Stimulated activated CD4-positive, alpha-beta T cell treated with anti-CD3 and anti-CD28 coated beads, TNF-alpha, amount 100 ng/mL, for 4 hours (primary cell): ENCODE measurements at places on chromosomes 6 and 20.

GRCh38 chr6:167846997-167847606 lies 20.4 kb downstream of the AFDN start:
- DNase-seq, result no peak

DNA sequence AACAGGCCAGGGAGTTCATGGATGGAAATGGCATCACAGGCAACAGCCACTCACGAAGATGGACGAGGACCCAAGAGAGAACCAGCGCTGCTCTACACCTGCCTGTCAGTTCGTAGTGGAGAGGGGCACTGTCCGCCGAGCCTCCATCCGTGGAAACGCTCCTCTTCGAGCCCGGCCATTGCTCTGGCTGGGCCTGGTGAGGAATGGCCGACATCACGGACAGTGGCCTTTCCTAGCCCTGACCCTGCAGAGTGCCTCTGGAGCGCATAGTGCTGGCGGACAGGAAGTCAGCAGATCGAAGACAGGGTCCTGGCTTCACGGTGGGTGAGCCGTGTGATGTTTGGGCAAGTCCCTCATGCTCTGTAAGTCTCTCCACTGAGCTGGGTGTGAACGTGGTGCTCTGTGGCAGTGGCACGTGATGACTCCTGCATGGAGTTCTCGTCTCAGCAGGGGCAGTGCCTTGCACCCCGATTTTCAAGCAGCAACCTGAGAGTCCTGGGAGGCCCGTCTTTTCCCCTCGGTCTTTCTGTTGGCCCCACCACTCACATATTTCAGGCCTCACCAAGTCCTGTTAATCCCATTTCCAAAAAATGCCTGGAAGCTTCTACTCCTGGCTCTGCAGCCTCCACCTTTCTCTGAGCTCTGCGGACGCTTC lies 214.4 kb downstream of the ERMARD start:
- no peak for DNase-seq

DNA sequence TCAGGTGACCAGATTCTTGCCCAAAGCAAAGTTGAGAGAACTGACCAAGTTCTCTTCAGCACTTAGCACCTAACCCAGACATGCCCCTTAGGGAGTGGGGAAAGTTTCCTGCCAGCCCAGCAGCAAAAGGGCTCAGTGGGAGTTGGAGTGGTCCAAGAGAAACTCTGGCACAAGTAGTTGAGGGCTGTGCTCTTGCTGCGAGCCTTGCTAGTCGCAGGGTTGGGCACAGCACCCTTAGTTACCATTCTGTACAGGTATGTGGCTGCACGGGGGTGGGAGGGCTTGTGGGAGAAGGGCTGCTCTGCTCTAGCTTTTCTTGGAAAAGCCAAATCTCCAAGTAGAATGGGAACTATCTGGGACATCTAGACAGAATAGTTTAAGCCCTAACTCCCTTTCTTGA lies 6.4 kb downstream of the POLR1C start:
- DNase-seq, result no peak

DNA sequence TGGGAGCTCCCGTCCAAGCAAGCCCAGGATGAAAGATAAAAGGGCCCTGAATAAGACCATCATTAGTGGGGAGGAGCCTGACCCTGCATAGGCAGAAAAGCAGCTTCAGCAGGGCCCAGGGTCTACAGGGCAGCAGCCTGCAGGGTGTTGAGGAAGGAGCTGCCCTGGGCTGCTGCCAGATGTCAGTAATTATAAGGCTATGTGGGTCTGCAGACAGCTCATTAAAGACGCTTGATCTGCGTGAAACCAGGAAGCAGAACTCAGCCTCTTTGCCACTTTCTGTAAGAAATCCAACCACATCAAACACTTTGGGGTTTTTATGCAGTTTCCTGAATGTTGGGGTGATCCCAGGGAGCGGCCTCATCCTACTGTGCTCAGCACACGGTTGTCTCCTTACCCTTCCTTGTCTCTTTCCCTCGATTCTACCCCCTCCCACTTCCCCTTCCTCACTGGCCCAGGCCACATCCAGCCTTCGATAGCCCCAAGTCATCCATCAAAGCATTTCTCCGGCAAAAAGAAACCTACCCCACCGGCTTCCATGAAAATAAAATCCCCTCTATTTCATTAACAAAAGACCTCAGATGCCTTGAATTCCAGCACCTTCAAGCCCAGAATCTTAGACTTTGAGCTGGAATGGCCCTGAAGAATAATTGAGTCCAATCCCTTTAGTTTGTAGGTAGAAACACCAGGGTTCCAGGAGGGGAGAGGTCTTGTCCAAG lies 1.0 kb upstream of the TGM6 start:
- no peak for DNase-seq

DNA sequence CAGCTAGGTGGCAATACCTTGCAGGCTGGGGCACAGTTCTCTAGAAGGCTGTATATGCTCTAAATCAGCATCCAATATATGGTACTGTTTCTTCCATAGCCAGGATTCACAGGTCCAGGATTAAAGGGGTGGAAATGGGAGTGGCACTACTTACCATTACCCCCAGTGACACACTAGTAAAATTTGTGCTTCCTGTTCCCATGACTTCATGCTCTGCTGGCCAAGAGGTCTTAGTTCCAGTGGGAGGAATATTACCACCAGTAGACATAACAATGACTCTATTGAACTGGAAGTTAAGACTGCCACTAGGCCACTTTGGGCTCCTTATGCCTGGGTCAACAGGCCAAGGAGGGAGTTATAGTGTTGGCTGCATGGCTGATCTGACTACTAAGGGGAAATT lies 174.3 kb upstream of the TNFAIP3 start:
- DNase-seq, result no peak

DNA sequence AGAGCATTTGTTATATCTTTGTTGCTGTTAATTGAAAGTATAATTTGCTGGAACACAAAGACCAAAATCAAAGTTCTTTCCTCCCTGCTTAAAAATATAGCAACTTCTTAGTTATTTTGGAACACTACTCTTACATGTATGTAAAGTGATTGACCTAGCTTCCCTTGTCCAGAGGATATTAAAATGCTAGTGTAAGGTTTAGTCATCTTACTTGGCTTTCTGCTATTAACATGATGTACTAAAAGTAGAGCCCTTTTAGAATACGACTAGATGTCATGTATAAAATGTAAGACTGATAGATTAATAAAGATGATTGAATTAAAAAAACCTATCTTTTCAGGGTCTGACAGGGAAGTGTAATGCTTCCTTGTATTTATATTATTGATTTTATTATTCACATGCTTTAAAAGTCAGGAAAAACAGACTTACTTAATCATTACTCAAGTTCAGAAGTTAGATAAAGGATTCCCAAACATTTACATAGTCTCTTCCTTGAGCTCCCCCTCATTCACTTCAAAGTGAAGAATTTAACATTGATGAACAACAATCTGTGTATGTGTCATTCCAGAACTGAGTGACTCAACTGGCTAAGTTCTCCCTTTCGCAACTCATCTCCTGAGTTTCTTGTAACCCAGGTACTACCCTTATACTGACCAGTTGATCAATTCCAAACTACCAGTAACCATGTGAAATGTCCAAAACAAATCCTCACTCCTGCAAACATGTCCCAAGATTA lies 50.9 kb downstream of the BTBD9 start:
- DNase-seq, result no peak

DNA sequence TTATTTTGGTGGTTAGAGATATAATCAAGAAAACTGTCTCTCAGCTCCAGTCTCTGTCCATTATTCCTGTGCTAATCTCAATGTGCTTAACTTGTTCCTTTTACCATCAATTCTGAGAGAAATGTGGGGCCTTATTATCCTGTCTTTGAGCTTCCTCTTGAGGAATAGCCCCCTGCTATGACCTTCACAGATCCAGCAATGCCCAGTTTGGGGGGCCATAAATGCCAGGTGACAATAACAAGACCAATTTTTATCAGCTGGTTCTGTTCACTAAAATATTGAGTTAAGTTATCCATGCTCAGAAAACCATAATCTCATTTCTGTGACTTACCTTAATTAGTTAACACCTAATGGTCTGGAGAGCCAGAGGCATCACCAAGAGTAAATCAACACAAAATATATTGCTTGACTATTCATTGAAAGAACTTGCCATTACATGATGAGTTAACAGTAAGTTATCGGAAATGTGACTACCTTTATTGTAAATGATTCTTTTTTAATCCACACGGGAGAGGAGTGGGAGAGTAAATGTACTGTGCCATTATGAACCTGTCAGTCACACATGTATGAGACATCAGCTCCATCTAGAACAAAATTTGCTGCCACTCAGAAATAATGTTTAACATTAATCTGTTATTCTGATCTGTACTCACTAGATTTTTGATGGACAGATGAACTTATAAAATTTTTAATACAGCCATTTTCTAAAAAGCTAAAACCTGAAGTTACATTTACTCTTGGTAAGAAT lies 149.7 kb downstream of the ID4 start:
- no peak for DNase-seq

DNA sequence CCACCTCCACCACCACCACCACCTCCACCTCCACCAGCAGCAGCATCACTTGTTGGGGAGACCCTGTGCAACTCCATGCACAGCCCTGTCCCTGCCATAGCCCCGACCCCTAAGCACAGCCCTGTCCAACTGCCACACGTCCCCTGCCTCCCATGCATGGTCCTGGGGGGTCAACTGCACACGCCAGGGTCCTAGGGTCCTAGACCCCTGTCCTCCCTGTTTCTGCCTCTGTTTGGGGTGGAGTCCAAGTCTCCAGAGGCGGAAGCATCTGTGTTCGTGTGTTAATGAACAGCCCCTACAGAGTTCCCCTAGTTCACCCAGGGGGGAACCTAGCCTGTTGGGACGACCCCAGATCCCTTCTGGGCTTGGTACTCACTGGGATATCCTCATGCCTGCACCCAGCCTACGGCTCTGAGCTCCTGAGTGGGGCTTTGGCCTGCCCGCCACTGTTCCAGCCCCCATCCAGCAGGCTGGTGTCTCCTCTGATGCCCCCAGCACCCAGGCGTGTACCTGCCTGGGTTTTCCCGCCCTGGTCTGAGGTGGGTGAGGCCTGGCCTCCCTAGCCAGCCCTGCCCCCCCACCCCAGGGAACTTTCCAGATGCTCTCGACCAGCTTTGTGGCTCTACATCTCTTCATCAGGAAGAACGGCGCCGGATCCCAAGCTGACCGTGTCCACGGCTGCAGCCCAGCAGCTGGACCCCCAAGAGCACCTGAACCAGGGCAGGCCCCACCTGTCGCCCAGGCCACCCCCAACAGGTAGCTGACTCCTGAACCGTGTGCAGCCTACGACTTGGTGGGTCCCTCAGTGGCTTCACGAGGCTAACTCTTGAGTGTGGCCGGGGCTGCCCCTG lies 2.5 kb upstream of the TNFRSF6B start:
- no peak for DNase-seq

DNA sequence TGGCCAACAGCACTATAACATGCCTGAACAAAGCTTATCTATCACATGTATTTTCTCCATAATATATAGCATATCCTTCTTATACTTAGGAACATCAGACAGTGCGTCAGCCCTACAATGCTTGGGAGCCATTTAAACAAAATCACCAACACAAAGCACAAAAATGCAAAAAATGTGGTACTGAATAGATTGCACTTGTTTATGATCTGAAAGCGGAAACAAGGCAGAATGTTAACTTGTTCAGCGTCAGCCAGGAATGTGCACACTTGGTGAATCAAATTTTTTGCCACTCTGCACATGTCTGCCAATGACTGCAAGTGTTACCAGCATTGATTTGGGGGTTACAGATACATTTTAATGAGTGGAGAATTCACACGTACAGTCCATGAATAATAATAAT lies 14.8 kb downstream of the SLC35A1 start:
- no peak for DNase-seq

DNA sequence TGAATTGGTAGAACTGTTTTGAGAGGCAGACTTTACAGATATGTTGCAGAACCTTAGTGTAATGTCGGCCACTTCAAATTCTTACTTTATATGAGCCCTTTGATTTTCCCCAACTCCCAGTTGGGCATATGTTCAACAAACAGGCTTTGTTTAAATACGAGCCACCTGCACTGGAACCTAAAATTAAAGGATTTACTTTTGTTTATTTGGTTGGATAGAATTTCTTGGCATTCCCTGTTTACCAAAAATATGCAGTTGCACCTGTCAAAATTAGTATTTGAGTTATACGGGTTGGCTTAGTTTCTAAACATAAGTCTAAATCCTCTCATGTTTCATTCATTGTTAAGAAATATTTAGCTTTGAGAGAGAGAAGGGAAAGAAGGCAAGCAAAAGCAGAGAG lies 2.4 kb upstream of the GLYATL3 start:
- DNase-seq, result no peak

GRCh38 chr6:69294407-69294806 lies 502.4 kb downstream of the LMBRD1 start:
- DNase-seq, result no peak

DNA sequence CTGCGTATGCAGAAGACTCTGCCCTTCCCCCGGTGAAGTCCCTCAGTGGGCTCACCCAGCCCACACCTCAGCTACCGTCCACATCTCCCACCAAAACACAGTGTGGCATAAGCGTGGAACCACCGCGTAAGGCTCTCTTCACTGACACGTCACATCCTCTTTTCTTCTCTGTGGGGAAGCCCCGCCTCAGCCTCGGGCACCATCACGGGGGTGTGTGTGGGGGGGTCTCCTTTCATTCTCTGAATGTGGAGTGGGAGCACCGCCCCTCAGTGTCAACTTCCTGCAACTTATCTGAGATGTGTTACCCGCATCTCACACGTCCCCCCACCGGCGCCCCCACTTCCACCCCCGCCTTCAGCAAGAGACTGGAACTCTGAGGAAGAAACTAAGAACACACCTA lies 388.4 kb upstream of the JARID2 start:
- DNase-seq, result peak; percentile 41

GRCh38 chr6:44036196-44036595 lies 91.1 kb downstream of the MRPL14 start:
- DNase-seq, result no peak

GRCh38 chr6:39037082-39037508 lies 11.5 kb upstream of the GLP1R start:
- DNase-seq, result no peak

GRCh38 chr6:123668965-123669591 lies 32.3 kb upstream of the TRDN start:
- DNase-seq, result no peak

- DNase-seq, result no peak
Observed at GRCh38 chr6:158311626-158312025, 639 bp upstream of the TULP4 start.

GRCh38 chr20:50313522-50313820 lies 122.8 kb downstream of the CEBPB start:
- DNase-seq, result no peak

DNA sequence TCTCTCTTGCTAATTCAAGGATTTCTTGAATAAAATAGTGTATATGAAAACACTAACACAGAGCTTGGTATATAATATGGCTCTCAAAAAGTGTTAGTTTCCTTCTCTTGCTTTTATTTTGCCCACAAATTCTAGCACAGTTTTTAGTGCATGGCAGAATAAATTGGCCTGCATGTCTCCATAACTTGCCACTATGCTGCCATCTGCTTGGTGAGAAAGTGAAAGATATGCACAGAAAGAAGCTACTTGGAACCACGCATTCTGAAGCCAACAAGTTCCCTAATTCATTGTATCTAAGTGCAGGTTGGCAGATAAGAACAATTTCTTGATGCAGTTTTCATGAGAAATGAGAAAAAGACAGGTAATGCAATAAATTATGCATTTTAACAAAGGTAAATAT lies 101.2 kb downstream of the EPHA7 start:
- DNase-seq, result no peak

GRCh38 chr6:138346302-138347195 lies 31.2 kb upstream of the SMIM28 start:
- DNase-seq, result no peak
